ENCODE measurements at places on chromosomes 7 and 10.

DNA sequence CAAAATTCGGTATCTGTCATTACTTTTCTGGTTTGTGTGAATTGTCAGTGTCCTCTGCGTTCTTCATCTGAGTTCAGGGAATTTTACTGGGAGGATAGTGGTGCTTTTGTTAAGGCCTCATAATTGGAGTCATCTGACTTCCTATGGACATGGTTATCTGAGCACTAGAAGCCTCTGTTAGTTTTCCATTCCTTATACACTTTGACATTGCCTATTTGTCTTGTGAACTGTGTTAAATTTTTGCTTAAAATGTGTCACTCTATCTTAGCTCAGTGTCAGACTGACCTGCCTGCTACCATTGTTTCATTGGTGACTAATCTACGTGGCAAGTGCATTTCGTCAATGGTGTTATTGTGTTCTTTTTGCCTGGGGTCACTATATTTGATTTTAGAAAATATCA is 253.3 kb downstream of the SEMA3A start:
- no peak for DNase-seq

GRCh38 chr7:101778026-101778580 is 39.3 kb upstream of the CUX1 start:
- no peak for DNase-seq

DNA sequence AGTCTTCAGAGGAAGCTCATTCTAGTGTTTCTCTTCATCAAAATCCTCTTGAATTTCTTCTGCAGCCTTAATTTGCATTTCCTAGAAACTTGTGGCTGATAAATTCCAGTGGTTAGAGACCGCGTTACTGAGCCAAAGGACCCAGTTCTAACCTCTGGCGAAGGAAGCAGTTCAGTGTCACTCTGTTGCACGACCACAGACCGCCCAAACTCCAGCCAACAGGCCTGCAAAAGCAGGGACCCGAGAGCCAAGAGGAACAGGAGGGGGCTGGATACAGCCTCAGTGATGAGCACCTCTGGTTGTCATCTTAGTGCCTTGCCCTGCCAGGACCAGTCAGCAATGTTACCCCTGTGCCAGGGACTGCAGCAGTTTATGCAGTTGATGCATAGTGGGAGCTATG is 70.0 kb downstream of the AFAP1L2 start:
- no peak for DNase-seq

- no peak for DNase-seq
Measured at GRCh38 chr10:51729822-51730555, 30.6 kb upstream of the CSTF2T start.

- no peak for DNase-seq
Measured at GRCh38 chr7:118872568-118872967, 648.1 kb downstream of the ANKRD7 start.

DNA sequence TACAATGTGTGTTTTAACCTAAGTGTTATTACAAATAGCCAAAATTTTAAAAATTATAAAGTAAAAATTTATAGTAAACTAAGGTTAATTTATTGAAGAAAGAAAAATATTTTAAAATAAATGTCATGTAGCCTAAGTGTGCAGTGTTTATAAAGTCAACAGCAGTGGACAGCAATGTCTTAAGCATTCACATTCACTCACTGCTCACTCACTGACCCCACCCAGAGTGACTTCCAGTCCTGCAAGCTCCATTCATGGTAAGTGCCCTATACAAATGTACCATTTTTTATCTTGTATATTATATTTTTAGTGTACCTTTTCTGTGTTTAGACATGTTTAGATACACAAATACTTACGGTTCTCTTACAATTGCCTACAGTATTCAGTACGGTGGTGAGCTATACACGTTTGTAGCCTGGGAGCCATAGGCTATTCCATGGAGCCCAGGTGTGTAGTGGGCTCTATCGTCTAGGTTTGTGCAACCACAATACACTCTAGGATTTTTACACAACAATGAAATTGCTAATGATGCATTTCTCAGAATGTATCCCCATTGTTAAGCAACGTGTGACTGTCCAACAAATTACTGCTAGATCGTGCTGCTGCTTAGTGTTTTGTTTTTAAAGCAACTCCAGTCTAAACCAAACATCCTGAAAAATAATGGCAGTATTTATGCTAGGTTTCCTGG is 108.9 kb upstream of the NAMPT start:
- no peak for DNase-seq

DNA sequence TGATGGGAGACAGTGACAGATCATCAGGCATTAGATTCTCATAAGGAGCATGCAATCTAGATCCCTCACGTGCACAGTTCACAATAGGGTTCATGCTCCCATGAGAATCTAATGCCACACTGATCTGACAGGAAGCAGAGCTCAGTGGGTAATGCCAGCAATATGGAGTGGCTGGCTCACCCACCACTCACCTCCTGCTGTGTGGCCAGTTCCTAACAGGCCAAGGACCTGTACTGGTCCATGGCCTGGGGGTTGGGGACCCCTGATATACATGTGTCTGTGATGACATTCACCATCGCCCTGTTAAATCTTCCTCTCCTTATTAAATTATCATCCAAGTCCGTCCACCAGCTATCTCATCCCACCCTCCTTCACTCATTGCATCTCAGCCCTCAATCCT is 118.4 kb downstream of the TEX36 start:
- DNase-seq, result no peak

Measured in caudate nucleus (tissue), 63 donors.